ENCODE measurements at places on chromosomes 13 and 19.

GRCh38 chr13:28478127-28478526 lies 16.8 kb downstream of the FLT1 start:
- no peak for DNase-seq

GRCh38 chr19:8641908-8642547 lies 11.6 kb downstream of the NFILZ start:
- peak; percentile 74 for DNase-seq

DNA sequence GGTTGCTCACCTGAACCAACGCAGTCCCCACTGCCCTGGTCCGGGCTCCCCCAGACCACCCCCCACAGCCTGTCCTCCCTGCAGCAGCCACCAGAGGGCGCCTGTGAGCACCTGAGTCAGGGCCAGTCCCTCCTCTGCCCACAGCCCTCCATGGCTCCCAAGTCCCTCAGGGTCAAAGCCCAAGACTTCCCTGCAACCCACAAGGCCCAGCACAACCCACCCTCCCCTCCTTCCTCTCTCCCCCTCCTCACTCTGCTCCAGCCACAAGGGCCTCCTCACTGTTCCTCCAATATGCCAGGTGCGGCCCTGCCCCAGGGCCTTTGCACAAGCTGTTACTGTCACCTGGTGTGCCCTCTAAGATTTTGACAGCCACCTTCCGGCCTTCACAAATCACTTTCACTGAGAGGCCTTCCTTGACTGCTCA lies 10.9 kb downstream of the GNA15 start:
- peak; percentile 91 for DNase-seq

DNA sequence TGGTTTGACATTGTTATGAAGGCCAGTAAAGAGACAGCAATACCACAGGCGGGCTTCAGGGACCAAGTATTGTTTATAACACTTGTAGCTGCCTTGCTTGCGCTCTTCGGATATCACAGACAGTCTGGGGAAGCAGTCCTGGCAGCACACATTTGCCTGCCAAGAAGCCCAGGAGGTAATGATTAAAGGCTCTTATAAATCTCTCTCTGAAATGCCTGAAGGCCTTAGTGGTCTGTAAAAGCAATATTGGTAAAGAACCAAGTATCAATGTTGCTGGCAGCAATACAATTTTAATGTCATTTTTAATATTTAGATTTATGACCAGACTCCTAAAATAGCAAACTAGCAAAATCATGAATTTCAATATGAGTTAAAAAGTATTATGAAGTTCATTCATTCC lies 1312.4 kb downstream of the PCDH9 start:
- DNase-seq = no peak

- peak; percentile 62 for DNase-seq
These were observed 2.4 kb downstream of the DHX34 start for GRCh38 chr19:47351548-47351947.

GRCh38 chr19:52343548-52343947 lies 7.5 kb downstream of the ZNF610 start:
- DNase-seq = peak; percentile 78

GRCh38 chr13:43331672-43332071 lies 308.3 kb downstream of the DNAJC15 start:
- no peak for DNase-seq

GRCh38 chr19:896434-896833 lies 3.1 kb downstream of the RNU6-9 start:
- no peak for DNase-seq

GRCh38 chr13:97568850-97569249 lies 134.9 kb downstream of the RAP2A start:
- DNase-seq = no peak

DNA sequence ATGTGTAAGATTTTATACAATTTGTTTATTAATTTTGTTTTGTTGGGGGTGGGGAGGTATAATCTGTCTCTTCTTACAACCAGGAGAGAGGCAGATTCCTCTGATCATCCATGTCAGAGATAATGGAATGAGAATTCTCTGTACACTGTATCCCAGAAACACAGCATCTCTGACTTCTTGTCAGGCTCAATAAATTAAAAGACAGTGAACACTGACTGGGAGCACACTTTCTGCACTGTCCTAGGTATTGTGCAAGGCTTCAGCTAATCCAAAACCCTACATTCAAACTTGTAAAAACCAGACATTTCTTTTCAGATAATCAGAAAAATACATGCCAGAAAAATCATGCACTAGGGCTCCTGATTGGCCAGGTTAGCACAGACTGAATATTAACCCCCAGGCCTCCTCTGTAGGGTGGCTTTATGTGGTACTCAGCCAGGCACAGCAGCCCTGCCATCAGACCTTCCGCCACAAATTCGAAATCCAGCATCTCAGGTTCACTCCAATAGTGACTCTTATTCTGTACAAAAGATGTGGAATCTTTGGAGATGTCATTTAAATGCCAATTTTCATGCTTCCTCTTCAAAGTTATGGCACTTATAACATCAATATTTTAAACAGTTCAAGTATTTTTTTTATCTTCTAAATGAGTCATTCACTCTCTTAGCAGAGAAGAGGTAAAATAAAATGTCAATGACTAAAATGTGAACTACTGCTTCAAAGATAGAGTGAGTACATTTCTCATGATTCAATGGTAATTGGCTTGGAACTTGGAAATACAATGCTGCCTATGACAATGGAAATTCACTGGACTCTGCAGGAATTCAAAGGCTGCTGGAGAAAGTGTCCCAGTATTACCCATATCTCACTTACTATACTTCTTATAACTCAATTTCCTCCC lies 211.5 kb downstream of the KLF12 start:
- no peak for DNase-seq

- no peak for DNase-seq
These were observed 9.1 kb upstream of the FKRP start for GRCh38 chr19:46736531-46737297.

DNA sequence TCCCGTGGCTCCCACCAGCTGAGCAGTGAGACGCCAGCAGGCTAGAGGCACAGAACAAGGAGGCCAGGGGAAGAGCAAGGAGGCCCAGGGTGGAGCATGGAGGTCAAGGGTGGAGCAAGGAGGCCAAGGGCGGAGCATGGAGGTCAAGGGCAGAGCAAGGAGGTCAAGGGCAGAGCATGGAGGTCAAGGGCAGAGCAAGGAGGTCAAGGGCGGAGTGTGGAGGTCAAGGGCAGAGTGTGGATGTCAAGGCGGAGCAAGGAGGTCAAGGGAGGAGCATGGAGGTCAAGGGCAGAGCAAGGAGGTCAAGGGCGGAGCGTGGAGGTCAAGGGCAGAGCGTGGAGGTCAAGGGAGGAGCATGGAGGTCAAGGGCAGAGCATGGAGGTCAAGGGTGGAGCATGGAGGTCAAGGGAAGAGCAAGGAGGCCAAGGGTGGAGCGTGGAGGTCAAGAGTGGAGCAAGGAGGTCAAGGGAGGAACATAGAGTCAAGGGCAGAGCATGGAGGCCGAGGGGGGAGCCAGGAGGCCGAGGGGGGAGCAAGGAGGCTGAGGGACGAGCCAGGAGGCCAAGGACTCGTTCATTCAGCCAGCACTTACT lies 27.7 kb downstream of the DPF1 start:
- DNase-seq = no peak

GRCh38 chr13:48175185-48175584 lies 57.8 kb upstream of the ITM2B start:
- no peak for DNase-seq

DNA sequence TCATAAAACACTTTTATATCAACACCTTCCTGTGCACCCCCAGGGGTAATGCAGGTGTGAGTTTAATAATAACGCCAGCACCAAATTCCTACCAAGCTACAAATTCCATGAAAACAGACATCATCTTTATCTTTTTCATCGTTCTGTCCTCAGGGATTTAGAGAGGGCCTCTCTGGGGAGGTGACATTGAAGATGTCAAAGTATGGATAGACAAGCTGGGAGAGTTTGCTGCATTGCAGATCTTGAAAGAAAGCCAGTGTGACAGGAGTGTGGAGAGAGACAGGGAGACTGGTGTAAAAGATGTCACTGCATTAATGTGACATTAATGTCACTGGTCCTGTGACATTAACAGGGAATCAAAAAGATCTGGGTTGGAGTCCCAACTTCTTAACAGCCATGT lies 10.1 kb downstream of the CACNG6 start:
- no peak for DNase-seq

GRCh38 chr13:42762251-42762650 lies 19.1 kb upstream of the FAM216B start:
- DNase-seq = no peak

GRCh38 chr19:36773223-36773579 lies 594 bp upstream of the ZNF850 start:
- DNase-seq = no peak

DNA sequence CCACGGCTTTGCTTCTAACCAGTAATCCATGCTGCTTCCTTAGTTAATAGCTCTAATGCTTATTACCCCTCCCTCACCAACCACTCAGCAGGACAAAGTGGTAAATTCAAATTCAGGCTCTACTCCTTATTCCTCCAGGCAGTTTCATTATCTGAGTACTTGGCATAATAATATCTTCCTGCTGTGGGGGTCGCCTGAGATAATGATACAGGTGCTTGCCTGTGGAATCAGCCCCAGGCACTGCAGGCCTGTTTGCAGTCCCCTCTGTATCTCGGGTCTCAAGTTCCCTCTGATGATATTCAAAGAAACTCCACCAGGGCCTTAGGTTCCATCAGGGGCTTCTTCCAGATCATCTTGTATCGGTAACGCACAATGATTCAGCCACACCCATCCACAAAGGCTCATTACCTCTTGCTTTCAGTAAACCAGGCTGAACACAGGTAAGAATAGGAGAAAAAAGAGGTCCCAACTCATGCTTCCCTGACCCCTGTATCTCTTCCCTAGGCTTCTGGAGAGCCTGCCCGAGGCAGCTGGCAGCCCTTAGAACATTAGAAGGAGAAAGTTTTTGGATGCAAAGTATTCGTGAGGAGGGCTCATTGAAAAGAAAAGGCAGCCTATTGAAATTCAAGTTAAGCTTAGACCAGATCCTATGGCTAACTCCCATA lies 14.3 kb upstream of the FOXO1 start:
- DNase-seq = no peak

DNA sequence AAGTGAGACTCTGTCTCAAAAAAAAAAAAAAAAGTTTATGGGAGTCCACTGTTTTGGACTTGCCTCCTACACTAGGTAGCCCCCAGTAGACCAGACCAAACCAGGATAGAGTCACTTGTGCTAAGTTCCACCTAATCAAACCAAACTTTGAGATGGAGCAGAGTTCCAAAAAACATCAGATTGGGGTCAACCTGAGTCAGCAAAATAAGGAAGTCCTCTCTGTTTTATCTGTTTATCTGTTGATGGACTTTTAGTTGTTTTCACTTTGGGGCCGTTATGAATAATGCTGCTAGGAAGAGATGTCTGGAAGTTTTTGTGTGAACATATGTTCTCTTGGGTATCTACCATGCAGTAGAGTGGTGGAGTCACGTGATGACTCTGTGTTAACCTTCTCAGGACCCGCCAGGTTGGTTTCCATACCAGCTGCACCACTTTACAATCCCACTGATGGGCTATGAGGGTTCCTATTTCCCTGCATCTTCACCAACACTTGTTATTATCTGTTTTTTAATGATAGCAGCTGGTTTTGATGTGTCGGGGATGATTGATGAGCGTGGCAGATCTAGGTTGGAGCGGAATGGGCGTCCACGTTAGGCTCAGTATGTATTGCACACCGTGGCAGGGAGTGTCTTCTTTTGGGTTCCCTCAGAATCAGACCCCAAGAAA lies 46.6 kb upstream of the TM9SF2 start:
- no peak for DNase-seq

GRCh38 chr19:35290381-35291127 lies 1.4 kb upstream of the MAG start:
- no peak for DNase-seq

GRCh38 chr19:58317476-58318072 lies 9.2 kb upstream of the ZSCAN22 start:
- DNase-seq = peak; percentile 72

All from activated CD4-positive, alpha-beta T cell treated with anti-CD3 and anti-CD28 coated beads, Interleukin-2, amount 10 ng/mL, durations not matched to agents 24 days and 14 days (primary cell).